AML-193 (cell line): ENCODE measurements at places on chromosomes 3 and 15.
A peak's percentile ranks its signal among the peaks of the same experiment; 100 is the strongest.

DNA sequence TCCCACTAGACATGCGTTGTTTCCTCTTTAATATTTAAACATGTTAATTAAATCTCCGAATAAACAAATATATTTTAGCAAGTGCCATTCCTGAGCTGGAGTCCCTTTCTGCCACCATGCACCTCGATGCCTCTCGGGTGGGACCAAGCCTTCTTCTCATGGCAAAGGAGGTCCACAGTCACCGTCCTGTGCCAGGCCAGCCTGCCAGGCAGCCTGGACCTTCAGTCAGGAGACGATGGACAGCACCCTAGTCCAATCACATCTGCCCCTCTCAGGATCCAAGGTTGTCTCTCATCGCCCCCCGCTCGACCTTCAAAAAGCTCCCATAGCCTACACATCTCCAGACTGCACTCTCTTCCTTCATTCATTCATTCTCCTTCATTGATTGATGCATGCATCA is 22.6 kb downstream of the NTRK3 start:
- DNase-seq = no peak

- DNase-seq = no peak
Measured at GRCh38 chr3:100852840-100853239, 140.4 kb downstream of the ABI3BP start.

- DNase-seq = no peak
Measured at GRCh38 chr3:178320456-178321351, 215.5 kb upstream of the KCNMB2 start.

DNA sequence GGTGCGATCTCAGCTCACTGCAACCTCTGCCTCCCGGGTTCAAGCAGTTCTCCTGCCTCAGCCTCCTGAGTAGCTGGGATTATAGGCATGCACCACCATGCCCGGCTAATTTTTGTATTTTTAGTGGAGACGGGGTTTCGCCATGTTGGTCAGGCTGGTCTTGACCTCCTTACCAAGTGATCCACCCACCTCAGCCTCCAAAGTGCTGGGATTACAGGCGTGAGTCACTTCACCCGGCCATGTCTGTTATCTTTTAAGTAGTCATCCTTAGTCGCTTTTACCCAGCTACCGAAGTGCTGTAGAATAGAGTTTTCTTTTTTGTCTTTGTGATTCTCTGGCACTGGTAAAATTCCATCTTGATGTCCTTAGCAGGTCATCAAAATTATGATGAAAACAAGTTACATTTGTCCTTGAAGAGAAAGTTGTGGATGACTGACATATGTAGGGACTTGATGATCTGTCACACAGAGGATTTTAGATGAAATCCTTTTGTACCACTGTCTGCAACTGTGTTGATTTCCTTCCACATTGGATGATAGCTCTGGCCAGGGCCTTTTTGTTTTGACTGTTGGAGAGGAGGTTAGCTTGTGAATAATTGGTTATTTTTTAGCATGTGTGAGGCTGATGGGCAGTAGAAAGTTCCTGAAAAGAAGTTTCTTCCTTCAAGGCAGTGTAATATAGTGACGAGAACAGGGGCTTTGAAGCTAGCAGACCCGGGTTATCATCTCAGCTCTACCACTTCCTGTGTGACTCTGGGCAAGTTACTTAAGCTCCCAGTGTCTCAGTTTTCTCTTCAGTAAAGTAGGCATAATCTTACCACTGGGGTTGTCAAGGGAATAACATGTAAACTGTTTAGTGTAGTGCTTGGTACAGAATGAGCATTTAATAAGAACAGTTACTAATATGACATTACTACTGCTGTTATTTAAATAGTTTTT is 18.8 kb downstream of the ATG7 start:
- no peak for DNase-seq

DNA sequence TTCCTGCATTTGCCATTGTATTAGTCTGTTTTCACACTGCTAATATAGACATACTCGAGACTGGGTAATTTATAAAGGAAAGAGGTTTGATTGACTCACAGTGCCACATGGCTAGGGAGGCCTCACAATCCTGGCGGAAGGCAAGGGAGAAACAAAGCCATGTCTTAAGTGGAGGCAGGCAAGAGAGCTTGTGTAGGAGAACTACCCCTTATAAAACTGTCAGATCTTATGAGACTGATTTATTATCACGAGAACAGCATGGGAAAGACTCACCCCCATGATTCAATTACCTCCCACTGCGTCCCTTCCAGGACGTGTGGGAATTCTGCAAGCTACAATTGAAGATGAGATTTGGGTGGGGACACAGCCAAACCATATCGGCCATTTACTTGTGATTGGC is 27.8 kb downstream of the YEATS2 start:
- DNase-seq = no peak

GRCh38 chr3:148331081-148331846 is 366.4 kb upstream of the AGTR1 start:
- no peak for DNase-seq

DNA sequence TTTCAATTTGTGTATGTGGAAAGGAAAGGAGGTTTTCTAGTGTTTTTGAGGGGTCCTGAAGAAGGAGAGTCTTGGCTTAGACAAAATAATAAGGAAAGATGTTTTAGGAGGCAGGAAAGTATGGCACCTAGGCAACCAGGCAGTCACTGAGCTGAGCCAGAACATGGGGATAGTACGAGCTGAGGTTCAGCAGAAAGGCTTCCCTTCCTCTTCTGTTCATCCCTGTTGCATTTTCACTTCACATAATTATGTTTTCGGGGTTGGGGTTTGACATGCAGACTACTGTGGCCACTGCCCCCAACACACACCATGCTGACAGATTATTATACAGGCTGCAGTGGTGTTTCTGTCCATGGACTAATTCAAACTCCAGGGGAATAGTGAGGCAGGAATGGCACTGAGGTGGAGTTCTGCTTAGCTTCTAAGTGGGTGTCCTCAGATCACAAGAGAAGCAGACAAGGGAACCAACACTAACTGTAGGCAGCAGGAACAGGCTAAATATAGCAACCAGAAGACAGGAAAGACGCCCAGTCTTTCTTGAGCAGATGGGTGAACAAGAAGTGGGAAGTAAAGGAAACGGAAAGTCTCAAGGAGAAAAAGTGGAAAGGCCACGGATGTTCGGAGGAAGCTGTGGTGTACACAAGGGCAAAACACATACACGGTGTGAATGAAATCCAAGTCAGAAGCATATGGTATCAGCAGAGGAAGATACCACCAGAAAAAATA is 305.8 kb downstream of the PLCL2 start:
- no peak for DNase-seq

DNA sequence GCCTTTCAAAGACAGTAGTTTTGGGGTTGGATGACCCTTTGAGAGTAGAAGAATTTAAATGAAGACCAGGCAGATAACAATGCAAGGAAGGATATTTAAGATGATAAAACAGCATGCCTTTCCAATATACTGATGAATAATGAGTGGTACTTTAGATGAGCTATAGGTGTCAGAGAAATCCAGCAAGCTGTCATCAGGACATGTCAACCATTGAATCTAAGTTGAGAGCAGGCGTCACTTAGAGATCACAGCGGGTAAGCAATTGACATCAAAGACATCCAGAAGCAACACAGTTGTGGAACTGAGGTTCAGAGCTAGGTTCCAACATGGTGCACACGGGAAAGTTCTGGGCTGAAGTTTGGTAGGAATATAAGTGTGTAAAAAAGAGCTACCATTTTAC is 25.0 kb downstream of the CCDC54 start:
- DNase-seq = no peak

DNA sequence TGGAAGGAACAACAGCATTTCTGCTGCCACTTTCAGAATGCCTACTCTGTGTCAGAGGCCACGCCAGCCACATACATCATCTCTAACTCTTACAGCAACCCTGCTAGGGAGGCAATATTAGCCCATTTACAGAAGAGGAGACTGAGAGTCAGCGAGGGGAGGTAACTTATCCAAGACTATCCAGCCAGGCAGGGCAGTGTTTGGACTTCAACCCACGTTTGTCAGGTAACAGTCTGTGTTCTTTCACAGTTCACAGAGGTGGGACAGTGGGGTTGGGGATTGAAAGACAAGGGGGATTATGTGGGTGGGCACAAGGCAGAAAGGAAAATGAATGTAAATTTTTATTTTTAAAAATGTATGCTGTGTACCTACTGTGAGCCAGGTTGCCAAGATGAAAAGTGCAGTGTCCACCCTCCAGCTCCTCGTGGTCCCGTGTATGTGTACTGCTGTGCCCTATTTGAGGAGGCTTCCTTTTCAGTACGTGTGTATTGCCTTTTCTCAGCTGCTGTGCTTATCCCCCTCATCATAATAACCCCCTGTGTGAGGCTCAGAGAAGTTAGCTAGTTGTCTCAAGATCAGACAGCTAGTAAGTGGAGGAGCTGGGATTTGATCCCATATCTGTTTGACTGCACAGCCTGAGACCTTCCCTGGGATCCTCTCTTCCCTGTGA is 16.5 kb upstream of the ATP2B2 start:
- DNase-seq = no peak

- DNase-seq = no peak
Measured at GRCh38 chr3:106049821-106050220, 181.0 kb upstream of the CBLB start.

- no peak for DNase-seq
Measured at GRCh38 chr15:70095408-70096214, 2.1 kb downstream of the TLE3 start.

DNA sequence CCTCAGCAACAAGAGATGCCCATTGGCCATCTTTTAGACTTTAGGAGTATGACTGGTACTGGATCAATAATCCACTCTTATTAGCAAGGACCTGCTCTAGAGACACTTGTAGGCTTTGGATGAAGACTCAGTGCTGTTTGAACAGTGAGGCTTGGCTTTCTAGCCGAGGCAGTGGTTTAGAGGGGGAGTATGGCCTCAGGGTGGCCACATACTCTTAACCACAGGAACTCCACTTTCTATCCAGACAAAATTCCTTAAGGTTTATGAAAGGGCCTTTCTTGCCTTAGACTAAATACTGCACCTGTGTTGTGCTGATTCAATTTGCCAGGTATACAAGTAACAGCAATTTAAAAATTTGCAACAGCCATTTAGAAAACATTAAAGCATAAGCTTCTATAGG is 1046.3 kb downstream of the DIPK2A start:
- no peak for DNase-seq

DNA sequence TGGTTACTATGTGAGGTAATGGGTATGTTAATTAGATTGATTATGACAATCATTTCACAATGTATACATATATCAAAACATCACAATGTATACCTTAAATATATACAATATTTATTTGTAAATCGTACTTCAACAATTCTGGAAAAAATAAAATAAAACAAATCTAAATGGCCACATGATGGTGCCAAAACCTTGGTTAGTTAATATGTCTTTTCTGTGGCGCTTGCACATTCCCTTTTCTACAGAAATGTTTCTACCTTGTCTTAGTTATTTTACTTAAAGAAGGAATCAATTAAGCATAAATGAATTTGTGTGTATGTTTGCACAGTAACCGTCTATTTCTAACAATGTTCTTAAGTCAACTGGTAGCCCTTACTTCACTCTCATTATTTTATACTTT is 53.4 kb downstream of the OXSM start:
- peak; percentile 15 for DNase-seq

GRCh38 chr3:149541091-149541491 is 66.6 kb downstream of the TM4SF4 start:
- DNase-seq = no peak

- DNase-seq = no peak
Measured at GRCh38 chr15:70853318-70853972, 512 bp downstream of the LARP6 start.
